Activated CD4-positive, alpha-beta memory T cell treated with anti-CD3 and anti-CD28 coated beads for 36 hours (primary cell): ENCODE measurements at places on chromosomes 2 and 18.
A peak's percentile ranks its signal among the peaks of the same experiment; 100 is the strongest.

- no peak for DNase-seq
These were observed 482.5 kb downstream of the STK39 start for GRCh38 chr2:167764772-167765341.

DNA sequence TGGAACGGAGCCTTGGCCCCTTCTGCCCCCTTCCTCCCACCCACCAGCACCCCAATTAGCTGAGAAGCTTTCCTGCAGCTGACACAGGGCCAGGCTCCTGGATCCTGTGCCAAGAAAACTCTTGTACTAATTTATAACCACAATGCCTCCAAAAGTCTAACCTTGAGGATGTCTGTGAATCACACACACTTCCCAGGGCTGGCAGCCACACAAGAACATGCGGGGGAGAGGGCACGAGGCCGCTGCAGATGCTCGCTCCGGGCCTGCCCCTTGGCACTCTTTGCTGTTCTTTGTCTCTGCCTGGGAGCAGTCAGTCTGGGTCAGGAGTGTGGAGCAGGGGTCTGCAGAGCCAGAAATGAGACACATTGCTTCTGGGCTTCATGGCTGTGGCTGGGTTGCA lies 62.7 kb upstream of the KIF5C start:
- DNase-seq, result no peak

GRCh38 chr18:51721996-51722395 lies 524.5 kb upstream of the MEX3C start:
- no peak for DNase-seq

- peak; percentile 40 for DNase-seq
These were observed 1.3 kb downstream of the HS6ST1 start for GRCh38 chr2:128317181-128317898.

- DNase-seq, result no peak
These were observed 127.7 kb downstream of the DTNA start for GRCh38 chr18:34837769-34838272.

- DNase-seq, result no peak
These were observed 28.5 kb downstream of the UXS1 start for GRCh38 chr2:106165561-106165960.

- no peak for DNase-seq
These were observed 879.0 kb downstream of the SLC4A3 start for GRCh38 chr2:220506466-220506865.

GRCh38 chr2:98311771-98312545 lies 34.3 kb upstream of the CNGA3 start:
- DNase-seq, result no peak

GRCh38 chr2:20100711-20101110 lies 49.3 kb upstream of the LAPTM4A start:
- DNase-seq, result no peak
